ENCODE measurements at places on chromosomes 3 and 15.

GRCh38 chr3:20914310-20914709 lies 728.3 kb upstream of the SGO1 start:
- DNase-seq = no peak

GRCh38 chr3:78978037-78978436 lies 789.8 kb downstream of the ROBO1 start:
- no peak for DNase-seq

GRCh38 chr15:99212406-99212805 lies 37.0 kb downstream of the TTC23 start:
- no peak for DNase-seq

- DNase-seq = no peak
Measured at GRCh38 chr15:29196290-29196689, 73.3 kb downstream of the NSMCE3 start.

DNA sequence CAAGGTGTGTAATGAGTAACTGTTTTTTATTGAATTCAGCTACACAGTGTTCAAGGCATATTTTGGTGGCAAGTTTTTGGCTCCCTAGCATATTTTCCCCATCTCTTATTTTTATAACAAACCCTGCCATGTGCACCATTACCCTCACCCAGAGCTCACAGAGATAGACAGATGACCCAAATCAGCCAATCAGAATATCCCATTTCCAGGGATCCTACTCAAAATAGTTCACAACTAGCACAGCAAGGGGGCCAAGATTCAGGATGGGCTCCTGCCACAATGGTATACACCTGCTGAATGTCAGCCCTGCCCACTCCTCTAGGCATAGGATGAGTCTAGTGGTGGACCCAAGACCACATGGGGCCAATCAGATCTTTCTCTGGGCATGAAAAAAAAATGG lies 78.8 kb upstream of the SETMAR start:
- DNase-seq = no peak

DNA sequence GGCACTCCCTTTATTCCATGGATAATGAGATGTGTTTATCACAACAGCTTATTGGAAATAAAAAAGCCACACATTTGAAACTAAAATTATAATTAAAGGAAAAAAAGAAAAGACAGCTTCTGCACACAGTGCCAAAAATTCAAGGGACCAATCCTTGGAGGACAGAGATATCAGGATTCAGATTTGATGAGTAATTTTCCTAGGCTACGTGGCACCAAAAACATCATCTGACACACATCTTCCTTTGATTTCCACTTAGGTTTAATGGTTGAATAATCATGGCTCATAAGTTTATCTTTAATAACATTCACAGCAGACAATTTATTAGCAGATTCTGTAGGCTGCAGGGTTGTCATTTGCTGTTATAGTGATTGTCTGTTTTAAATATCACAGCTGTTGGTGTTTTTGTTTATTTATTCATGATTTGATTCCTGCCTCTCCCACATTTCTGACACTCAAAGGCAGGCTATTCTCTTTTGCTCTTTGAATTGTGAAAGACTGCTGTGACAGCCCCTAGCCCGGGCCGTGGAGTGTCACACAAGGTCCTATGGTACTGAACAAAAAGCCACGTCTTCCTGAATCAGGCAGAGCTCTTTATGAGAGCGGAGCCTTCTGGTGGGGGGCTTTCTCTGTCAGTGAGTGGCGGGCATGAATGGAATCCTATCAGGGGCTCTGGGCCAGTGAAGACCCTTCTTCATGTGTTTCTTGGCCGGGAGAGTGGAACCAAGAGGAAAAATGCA lies 708.5 kb downstream of the SQOR start:
- no peak for DNase-seq

- no peak for DNase-seq
Measured at GRCh38 chr15:68589783-68590710, 11.3 kb downstream of the CORO2B start.

GRCh38 chr15:71373917-71374316 lies 258.6 kb downstream of the THSD4 start:
- DNase-seq = no peak

DNA sequence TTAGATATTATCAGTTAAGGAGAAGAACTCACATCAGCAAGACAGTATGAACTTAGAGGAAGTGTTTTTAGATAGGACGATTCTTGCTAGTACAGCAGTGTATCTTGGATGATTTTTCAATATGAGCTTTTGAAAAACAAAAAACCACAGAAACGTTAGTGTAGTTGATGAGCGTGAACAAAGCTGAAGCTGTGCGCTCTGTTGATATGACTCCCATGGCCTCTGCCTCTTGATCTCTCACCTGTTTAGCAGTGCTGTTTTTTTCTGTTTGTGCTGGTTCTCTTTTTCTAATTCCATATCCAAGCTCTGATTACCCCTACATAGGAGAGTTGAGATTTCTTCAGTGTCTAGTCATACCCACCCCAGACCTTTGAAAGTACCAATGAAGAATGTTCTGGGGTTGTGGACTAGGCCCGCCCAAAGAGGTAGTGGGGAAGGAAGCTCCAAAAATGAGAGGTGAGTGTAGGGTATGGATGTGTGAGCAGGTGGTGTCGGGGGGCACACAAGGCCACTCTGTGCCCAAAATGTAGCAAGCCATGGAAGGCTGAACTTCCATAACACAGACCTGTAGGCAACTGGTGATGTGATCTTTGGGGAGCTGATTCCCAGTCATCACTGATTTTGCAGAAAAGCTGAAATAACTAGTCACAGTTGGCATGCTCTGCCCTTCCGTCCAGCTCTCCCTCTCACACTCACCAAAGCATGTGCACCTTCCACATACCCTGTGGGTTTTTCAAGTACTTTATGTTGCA lies 20.0 kb upstream of the CMTM7 start:
- peak; percentile 38 for DNase-seq

- no peak for DNase-seq
Measured at GRCh38 chr3:84108442-84108971, 850.3 kb upstream of the CADM2 start.

DNA sequence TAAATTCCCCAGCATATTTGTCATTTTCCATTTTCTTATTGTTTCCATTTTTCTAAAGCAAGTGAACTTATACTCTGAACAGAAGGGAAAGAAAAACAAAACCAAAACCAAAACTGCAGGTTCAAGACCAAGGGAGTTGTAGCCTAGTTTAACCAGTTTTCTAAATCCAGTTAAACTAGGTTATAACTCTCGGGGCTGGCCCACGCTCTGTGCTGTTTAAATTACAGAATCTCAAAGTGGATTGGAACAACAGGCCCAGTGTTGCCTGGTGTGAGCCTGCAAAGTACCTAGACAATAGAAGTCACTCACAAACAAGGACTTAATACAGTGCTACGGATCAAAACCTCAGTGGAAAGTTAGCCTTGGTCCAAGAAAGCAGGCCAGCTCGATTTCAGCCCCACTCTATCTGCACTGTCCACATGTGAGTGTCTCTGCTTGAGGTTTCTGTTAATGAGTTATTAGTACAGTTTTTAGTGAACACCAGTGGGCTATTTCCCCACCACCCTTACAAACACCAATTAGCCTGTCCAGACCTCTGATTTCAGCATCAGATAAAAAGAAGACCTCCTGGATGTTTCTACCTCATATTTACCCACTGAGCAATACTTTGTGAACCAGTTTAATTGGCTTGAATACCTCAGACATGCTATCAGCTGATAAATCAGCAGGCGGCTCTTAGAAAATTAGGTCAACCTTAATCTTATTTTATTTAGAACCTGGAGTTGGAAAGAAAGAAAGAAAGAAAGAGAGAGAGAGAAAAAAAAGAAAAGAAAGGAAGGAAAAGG lies 93.8 kb upstream of the PDZRN3 start:
- DNase-seq = no peak

DNA sequence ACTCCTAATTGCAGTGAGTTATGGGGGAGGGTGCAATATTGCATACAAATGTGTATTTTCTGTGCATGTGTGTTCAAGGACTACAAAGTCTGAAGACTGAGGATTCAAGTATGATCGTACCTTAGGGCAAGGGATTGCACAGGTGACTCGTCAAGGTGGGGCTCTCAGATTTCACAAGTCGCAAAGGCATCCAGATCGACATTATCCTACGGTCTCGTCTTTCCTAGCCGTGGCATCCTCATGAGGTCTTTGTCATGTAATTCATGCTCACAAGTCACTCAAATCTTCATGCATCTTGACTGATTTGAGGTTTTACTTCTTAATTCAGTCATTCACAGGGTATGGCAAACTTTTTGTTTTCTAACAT lies 191.4 kb upstream of the HES1 start:
- no peak for DNase-seq

DNA sequence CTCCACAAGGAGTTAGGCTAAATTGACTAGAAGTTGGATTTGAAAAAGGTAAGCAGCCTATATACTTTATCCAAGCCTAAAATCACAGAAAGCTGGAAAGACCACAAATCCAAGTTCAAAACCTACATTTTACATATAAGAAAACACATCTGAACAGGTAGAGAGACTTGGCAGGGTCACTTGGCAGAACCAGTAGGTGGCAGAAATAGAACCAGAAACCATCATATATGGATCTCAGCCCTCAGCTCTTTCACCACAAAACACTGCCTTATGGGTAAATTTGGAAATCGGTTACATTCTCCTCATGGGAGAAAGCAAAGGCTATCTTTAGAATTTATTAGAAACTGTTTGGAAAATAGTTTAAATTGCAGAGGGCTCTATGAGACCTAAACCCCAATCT lies 44.2 kb downstream of the MKRN2 start:
- DNase-seq = no peak

DNA sequence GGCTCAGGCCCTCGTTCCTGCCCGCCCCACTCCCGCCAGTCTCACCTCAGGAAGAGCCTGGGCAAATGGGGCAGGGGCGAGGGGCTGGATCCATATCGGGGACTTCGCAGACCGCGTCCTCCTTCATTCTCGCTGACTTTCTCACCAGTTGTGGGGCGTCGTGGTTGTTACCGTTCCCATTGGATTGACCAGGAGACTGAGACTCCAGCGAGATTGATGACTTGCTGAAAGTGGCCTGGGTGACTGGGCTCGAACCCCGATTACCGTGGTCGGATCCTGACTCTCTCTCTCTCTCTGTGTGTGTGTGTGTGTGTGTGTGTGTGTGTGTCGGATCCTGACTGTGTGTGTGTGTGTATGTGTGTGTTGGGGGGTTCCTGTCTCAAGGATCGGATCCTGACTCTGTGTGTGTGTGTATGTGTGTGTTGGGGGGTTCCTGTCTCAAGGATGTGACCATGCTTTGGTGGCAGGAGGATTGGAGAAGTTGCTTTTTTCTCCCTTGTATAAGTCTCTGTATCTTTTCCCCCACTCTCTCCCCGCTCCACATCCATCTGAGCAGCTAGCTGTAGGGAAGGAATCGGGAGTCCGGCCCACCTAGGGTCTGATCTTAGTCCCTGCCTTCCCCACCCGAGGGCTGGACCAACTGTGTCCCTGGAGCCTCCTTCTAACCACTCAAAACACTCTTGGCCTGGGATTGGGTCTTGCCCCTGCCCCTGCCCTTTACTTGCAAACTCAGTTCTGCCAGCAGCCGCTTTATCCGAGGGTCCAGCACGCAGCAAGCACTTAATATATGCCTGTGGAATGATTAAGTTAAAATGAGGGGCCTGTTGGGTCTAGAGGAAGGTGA lies 603 bp downstream of the PLEKHO2 start:
- no peak for DNase-seq

DNA sequence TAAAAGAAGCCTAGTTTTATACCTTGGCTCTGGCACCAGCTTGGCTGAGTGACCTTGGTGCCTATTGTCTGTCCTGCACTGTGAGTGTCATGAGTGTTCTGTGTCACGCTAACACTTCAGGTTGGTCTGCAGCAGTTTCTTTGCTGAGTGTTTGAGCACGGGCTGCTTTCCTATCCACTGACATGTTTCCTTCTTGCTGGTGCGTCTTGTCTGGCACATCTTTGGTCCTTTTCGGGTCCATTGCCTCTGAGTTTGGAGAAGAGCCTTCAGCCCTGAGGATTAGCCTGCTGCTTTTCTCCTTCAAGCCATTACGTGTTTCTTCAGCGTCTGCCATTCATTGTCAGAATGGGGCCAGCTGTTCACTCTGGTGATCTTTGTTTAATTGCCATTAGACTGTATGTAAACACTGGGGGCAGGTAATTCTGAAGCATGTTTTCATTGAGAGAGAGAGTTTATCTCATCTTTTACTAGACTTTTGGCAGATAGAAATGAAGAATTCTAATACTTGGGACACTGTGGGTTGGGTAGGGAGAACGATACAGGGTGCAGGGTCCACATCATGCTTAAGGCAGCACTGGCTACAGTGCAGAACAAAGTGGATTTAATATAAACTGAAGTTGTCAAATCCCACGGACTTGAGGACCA lies 55.5 kb downstream of the LRRC28 start:
- no peak for DNase-seq

DNA sequence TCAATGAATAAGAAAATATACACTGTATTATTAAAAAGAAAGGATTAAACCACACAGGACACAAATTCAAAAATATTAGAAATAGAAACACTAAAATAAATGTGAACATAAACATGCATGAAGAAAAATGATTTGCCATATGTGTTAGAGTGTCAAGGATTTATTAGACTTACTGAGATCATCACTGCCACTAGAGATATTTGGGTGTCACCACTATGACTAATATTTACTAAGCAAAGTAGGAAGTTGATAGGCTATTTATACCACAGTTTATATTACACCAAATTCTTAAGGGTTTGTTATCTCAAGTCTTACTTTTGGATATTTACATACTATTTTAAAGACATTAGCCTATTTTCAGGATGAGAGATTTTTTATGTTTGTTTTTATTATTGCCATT lies 575.0 kb upstream of the SGO1 start:
- DNase-seq = no peak

- no peak for DNase-seq
Measured at GRCh38 chr3:85572978-85573377, 614.2 kb downstream of the CADM2 start.

GRCh38 chr15:78415284-78415683 lies 22.7 kb upstream of the IREB2 start:
- no peak for DNase-seq

DNA sequence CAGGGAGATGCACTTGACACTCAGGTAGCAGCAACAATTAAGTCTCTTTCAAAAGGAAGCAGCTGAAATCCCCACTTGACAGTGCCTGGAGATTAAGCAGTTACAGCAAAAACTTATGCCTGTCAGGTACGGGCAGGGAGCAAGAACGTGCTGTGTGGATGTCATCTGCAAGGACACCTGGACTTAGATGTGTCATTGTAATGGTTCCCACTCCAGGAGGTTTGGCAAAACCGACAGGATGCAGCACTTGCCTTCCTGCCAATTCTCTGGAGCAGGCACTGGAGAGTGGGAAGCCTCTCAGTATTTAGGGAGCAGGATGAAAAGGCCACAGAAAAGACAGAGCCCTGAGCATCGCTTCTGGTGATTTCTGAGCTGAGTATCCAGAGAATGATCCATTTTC lies 292.4 kb downstream of the PDCD6IP start:
- no peak for DNase-seq

GRCh38 chr15:56996093-56996492 lies 77.6 kb downstream of the TCF12 start:
- DNase-seq = no peak

DNA sequence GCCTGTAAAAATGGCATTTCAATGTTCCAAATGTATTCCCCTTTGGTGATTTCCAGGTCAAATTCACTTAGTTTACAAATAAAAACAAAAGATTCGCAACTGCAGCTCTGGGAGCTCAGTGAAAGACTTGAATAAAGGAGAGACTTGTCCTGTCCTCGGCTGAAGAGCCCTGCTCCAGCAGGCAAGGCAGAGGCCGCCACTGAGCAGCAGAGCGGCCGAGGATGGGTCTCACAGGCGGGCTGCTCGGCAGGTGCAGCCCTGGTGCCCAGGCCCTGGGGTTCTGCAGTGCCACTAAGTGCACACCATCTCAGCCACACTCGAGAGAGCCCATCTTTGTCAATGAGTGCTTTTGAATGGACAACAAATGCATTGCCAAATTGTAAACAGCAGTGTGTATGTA lies 856.2 kb downstream of the AGBL1 start:
- no peak for DNase-seq
